ENCODE measurements at places on chromosomes 6 and 20.
A peak's percentile ranks its signal among the peaks of the same experiment; 100 is the strongest.

DNA sequence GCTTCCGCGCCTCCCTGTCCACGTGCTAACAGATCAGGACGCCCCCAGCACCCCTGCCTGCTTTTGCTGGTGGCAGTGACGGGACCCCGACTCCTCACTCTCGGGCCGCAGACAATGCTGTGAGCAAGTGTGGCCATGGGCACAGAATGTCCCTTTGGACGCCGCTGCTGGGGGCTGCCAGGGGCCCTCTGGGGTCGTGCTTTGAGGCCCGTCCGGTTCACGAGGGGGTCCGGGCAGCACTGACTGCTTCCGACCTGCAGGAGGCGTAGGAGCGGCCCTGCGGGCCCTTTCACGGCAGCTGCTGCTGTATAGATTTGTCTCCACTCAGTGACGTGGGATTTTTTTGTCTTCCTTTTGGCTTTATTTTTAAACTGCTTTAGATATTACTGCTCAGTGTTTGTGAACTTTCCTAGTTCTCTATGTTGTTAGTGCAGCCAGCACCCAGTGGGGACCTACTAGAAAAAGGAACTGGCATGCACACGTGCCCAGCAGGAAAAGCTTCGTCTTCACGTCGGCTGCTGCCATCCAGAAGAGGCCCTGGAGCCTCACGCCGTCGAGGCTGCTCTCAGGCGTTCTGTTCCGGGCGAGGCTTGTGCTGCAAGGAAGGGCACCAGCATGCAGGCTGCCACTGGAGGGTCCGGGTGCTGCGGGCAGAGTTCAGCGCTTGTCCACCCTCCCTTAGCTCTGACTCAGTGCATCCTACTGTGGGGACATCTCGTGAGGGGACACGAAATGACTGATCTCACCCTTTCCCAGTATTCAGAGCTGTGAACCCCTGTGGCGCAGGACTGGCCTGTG lies 21.7 kb downstream of the UCKL1 start:
- H3K4me3 ChIP-seq: no peak overlapping the region
- no peak overlapping the region for H3K27ac ChIP-seq
- no peak for DNase-seq

- H3K27ac ChIP-seq: no peak overlapping the region
- H3K4me1 ChIP-seq: peaks cover 27% of the 10 kb centered on the region
- H3K36me3 ChIP-seq: no peaks in the 10 kb centered on the region
- no peak overlapping the region for H3K4me3 ChIP-seq
- DNase-seq: no peak
Observed at GRCh38 chr20:57878786-57879424, 169.1 kb upstream of the PMEPA1 start.

DNA sequence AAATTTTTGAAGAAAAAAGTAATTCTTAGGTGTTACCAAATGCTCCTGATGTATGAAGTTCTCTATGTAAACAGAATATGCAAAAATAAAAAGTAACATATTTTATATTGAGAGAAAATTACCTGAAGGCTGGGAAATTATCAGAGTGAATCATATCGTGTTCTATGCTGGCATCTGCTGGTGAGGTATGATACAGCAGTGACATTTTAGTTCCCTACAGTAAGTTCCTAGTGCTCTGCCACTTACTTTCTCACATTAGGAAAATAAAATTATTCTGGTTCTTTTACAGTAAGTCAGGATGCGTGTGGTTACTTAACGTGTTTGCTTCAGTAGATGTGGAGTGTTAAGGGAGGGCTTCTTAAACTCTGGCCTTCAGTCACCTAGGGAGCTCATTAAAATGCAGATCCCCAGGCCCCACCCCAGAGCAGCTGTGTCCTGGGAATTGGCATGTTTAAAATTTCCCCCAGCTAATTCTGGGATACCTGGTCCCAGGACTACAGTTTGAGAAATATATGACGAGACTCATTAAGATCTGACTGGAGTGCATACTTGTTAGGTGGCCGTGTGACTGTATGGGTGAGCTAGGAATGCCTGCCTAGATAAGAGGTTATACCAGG lies 3.2 kb downstream of the ACTR5 start:
- no peaks in the 10 kb centered on the region for H3K27me3 ChIP-seq
- no peak overlapping the region for H3K4me3 ChIP-seq
- DNase-seq: peak; percentile 31
- peaks cover 11% of the 10 kb centered on the region for H3K4me1 ChIP-seq
- H3K27ac ChIP-seq: no peak overlapping the region
- peaks cover 48% of the 10 kb centered on the region for H3K36me3 ChIP-seq

- no peaks in the 10 kb centered on the region for H3K4me1 ChIP-seq
- H3K27me3 ChIP-seq: no peaks in the 10 kb centered on the region
- no peak overlapping the region for H3K4me3 ChIP-seq
- no peak for DNase-seq
Observed at GRCh38 chr20:46222521-46223007, 85.7 kb downstream of the CDH22 start.

Measured in tibial nerve (tissue), 4 donors.